ENCODE measurements at places on chromosomes 12 and 14.

DNA sequence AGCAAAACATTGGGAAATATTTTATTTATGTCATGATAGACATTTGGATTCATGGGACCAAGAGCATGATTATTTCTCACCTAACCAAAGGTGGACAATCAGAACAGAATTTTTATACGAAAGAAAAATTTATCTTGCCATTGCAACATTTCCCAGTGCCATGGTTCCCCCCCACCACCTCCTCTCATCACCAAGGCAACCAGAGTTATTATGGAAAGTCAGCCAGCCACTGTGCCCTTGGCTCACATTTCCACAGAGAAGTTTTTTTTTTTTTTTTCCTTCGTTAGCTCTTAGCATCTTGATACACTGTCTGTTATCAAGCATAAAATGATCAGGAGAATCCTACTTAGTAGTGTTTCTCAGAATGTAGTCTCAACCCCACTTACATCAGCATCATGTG lies 176.4 kb upstream of the TMTC1 start:
- DNase-seq, result no peak

DNA sequence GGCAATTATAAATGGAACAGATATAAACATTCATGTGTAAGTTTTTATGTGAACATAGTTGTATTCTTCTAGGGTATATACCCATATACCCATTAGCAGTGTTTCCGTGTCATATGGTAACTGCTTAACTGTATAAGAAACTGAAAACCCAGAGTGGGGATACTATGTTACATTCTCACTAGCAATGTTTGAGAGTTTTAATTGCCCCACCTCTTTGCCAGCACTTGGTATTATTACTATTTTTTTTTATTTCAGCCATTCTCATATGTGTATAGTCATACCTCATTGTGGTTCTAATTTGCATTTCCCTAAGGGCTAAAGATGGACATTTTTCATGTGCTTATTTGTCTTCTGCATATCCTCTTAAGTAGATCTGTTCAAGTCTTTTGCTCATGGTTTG lies 28.7 kb upstream of the ITPR2 start:
- DNase-seq, result no peak

DNA sequence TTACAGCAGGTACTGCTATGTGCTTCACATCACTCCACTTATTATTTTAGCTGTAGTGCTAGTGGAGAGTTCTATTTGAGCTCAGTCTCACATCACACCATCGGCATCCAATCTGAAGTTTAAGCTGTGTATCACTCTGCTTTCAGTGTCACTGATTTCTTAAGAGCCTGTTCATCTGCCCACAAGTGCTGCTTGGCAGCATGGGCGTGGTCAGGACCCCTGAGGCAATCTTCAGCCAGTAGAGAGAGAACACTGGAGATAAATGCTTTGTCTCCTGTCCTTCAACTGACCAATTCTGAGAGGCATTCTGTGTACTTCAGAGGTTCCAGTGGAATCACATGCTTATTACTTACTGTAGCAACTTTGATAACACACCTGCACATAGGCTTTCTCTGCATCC lies 728.8 kb downstream of the RPS29 start:
- no peak for DNase-seq

- DNase-seq, result no peak
Measured at GRCh38 chr12:38543151-38543550, 226.6 kb downstream of the ALG10B start.

DNA sequence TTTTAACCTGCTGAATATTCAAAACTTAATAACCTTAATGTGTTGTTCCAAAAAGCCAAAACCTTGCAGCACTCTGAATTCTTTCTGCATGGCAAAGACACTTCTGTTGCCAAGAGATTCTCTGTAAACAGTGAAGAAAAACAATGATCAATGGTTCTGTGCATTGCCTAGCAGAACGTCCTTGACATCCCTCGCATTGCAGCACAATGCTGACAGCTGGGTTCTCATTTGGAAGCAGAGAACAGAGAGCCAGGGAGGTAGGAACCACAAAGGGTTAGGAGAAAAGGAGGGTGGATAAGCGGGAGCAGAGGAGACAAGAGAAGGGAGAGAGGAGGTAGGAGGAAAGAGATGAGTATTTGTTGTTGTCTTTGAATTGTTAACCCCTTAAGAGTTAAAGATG lies 501.1 kb downstream of the NAV3 start:
- DNase-seq, result no peak

DNA sequence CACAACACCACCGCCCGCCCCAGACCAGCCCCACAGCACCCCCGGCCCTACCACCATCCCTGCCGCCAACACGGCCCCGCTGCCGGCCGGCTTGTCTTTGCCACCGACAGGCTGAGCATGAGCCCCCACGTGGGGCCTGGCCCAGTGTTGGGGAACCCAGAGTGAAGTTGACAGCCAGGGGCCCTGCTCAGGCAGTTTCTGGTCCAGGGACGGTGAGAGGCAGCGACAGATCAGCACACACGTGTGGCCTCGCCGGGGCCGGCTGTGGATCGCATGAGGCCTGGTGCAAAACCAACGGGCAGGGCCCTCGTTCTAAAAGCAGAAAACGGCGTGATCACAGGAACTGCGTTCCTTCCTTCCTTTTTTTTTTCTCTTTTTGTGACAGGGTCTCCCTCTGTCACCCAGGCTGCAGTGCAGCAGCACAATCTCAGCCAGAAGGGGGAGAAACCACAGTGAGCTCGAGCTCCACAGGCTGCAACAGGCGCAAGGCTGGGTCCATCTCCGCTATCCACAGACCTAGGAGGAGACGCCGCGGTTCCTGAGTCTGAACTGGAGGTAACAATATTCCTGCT lies 50.5 kb upstream of the FBRSL1 start:
- DNase-seq, result no peak

- DNase-seq, result no peak
Measured at GRCh38 chr12:106170285-106170684, 31.5 kb upstream of the NUAK1 start.

GRCh38 chr12:100708591-100708990 lies 86.0 kb upstream of the ANO4 start:
- DNase-seq, result no peak

DNA sequence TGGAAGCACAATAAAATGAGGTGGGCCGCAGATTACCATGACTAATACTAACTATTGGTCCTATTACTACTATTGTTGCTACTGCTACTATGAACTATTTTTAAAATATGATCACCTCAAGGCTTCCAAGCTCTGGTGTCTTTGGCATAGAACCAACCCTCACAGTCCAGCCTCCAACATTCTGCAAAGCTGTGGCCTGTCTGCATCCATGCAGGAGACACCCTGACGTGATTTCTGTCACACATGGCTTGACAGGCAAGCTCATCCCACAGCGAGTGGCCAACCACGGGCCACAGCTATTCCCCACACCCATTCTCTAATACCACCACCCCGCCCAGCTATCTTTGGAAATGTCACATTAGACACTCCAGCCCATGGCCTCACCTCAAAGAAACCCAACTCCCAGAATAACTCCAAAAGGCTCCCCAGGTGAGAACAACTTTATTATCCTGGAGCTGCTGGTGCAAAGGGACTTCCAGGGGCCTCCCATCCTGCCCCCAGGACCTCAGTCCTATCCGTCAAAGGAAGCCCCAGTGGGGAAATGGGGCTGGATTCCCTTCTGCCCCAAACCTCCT lies 14.4 kb downstream of the ISCU start:
- DNase-seq, result no peak

- no peak for DNase-seq
Measured at GRCh38 chr12:111283966-111284365, 84.9 kb downstream of the PHETA1 start.

DNA sequence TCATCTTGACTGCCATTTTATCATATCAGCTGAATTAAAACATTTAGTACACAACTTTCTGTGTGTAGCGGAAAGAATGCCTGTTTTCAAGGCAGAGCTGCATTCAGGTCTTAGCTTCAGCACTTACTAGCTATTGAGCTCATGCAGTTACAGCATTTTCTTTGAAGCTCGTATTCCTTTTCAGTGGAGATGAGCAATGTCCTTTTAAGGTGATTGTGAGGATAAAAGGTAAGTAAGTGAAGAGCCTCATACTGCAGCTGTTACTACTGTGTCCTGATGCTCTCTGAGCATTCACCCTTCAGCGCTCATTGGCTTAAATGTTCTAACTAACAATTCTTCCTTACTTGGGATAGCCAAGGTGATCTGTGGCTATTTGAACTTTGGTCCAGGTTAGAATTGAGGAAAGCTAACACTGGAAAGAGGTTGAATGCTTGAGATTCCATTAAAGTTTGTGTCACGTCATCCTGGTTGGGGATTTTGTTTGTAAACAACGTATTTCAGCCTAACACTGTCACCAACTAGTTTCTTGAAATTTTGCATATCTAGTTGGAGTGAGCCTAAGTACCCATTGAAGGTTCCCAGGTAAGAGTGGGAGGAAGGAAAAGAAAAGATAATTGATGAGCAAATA lies 71.4 kb downstream of the PAPOLA start:
- DNase-seq, result no peak

DNA sequence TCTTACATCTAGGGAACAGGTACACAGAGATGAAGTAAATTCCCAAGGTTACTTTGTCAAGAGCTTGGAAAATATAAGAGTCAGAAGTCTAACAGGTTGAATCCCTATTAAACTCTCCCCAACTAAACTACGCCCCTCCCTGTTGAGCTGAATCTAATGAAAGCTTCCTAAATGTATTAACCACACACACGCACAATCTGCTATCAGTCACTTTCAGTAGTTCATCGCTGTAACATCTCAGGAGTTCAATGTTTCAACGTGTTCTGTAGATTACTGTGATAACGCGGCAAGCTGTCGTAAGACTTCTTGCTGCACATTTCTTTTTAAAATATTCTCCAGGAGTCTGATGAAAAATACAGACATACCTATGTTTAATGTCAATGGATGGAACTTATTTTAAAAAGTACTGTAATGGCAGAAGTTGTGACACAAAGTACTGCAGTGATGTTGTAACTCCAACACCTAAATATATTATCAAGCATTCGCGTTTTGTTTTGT lies 612 bp upstream of the SLC25A3 start:
- DNase-seq, result no peak

GRCh38 chr14:24576771-24577170 lies 721 bp upstream of the CTSG start:
- no peak for DNase-seq

DNA sequence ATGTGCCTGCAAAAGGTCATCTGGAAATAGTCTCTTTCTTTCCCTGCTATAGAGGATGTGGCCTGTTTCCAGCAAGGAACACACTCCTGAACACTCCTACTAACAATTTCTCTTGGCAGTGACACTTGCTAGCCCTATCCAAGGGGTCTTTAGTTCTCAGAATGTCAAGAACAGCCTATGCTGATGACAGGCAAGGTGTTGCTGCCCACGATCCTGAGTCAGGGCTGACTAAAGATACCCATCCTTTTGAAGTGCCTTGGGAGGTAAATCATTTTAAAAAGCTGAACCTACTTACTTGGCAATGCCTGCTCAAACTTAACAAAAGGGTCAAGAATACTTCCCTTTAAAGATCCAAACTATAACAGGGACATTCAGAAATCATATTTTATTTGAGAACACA lies 1146.4 kb downstream of the VRK1 start:
- DNase-seq, result no peak

DNA sequence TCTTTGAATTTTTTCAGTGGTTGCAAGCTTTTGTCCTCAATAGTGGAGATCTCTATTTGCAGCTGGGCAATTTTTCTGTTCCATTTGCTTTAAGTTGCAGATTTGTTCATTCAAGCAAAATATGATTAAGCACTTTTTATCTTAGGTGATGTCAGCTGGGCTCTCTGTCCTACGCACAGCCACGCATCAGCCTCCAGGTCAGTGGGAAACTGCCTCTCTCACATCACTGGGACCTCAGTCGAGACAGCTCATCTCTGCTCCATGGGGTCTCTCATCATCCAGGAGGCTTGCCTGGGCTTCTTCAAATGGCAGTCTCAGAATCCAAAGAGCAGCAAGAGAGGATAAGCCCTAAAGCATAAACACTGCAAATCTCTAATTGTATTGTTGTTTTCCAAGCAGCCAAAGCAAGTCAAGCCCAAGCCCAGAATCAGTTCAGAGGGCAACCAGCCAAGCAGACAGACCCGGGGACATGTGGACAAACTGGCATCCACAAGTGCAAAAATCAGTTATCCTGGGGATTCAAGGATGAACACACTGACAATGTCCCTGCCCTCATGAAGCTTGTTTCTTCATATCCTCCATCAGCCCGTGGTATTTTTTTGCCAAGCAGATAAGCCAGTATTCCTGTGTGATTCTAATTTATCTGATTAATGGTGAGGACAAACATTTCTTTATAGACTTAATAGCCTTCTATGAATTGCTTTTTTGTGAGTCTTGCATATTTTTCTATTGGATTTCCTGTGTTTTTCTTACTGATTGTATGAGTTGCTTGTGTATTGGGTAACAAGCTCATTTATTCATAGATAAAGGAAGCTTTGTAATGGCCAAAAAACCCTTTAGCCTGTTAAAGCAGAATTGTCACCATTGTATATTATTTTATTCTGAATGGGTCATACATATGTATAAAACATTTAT lies 262.5 kb downstream of the GXYLT1 start:
- DNase-seq, result no peak

DNA sequence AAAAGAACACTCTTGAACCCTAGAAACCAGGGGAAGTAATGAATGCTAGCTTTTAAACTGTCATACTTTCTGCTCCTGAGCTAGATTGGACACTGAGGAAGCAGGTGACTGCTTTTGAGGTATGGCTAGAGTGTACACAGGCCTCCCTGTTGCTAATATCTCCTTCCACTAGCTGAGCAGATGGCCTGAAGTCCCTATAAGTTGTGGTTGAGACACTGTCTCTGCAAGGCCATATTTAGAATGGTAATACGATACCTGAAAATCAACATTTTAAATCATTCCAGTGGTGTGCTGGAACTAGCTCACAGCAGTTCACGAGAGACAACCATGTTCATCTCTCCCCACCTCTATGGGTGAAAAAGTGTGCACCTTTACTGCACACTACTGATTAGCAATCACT lies 46.4 kb upstream of the BMP4 start:
- DNase-seq, result no peak

DNA sequence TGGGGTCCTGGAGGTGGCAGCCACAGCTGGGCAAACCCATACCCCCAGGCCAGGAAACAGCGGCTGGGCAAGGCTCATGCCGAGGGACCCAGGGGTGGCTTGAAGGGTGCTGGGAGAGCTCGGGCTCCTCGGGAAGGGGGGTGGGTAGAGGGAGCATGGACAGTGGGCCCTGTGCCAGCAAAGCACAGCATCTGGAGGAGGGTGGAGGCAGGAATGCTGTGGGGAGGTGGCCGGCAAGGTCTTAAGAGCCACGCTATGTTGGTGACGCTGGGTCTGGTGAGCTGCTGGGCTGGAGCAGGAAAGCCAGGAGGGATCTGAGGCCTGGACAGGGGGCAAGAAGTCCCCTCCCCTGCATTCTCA lies 48.2 kb upstream of the DLK1 start:
- DNase-seq, result no peak

All from activated T-cell treated with anti-CD3 and anti-CD28 coated beads for 1 hour (primary cell).